ENCODE measurements at places on chromosomes 1 and 21.

- DNase-seq: no peak
These were observed 152.8 kb downstream of the ZSCAN20 start for GRCh38 chr1:33624991-33625870.

DNA sequence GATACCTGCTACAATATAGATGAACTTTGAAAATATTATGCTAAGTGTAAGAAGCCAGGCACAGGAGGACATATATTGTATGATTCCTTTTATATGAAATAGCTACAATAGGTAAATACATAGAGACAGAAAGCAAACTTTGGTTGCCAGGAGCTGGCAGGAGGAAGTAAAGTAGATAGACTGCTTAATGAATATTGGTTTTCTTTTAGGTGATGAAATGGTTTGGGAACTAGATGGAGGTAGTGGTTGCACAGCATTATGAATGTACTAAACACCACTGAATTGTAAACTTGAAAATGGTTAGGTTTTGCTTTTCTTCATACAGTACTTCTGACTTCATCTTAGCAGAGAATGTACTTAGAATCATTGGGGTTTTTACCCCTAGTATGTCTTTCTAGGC lies 21.5 kb downstream of the ABCB10 start:
- no peak for DNase-seq

DNA sequence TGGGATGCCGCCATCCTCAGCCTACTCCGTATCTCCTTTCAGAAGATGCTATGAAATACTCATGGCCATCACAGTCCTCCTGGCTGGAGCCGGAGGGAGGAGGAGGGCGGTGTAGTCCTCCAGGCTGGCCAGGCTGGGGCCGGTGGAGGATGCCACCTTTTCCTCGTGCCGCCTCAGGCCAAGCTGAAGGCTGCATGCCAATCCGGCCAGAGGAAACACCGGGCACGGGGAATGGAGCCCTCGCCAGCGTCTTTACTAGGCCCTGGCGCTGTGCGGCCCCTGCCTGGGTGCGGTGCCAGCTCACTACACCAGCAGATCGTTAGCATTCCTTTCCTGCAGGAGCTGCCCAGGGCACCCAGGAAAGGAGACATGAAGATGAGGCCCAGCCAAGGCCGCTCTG lies 70.1 kb downstream of the CASZ1 start:
- DNase-seq: no peak

GRCh38 chr1:178938101-178938958 lies 67.5 kb upstream of the ANGPTL1 start:
- DNase-seq: no peak

DNA sequence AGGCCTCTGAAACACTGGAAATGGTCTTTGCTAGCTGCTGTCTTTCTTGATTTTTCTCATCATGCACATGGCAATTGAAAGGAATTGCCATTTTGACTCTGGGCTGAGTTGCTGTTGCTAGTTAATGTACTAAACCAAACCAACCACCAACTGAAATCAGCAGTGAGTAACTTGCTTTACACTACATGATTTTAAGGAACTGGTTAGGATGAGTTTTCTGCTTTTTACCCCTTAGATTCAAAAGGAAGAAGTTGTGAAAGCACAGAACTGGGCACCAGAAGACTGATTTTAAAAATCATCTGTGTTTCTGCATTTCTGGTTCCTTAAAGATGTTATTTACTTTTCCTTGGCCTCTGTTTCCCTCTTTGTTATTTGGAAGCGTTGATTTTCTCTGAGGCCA lies 361.9 kb downstream of the HLX start:
- DNase-seq: no peak

GRCh38 chr1:110879758-110880606 lies 7.0 kb downstream of the CD53 start:
- DNase-seq: no peak

DNA sequence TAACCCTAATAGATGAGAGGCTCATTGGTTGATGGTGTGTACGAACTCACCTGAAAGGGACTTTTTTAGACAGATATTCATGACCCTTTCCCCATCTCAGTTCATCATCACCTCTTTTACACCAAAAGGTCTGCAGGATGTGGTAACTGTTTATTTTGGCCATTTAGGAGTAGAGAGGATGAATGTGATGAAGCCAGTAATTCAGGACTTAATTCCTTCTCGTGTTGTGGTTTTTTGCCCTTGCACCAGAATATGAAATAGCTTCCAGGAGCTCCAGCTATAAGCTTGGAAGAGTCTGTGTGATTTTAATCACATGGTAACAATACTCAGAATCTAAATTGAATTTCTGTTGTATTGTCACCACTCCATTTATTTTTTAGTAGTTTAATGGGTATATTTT lies 189.4 kb upstream of the KCTD3 start:
- DNase-seq: no peak

DNA sequence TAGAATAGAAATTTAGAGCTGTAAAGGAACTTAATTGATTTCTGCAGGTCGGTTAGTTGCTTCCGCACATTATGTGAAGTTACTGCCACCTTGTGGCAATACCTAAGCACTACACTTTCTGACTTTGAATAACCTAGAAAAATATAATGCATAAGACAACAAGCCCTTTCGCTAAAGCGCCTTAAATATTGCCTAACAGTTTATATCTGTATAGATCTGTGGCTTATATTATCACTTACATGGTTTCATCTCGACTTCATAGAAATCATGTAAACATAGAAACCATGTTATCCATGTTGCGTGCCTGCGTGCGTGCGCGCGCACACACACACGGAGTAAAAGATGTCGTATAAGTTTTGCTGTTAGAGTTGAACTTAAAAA lies 10.9 kb upstream of the IFI16 start:
- DNase-seq: no peak

DNA sequence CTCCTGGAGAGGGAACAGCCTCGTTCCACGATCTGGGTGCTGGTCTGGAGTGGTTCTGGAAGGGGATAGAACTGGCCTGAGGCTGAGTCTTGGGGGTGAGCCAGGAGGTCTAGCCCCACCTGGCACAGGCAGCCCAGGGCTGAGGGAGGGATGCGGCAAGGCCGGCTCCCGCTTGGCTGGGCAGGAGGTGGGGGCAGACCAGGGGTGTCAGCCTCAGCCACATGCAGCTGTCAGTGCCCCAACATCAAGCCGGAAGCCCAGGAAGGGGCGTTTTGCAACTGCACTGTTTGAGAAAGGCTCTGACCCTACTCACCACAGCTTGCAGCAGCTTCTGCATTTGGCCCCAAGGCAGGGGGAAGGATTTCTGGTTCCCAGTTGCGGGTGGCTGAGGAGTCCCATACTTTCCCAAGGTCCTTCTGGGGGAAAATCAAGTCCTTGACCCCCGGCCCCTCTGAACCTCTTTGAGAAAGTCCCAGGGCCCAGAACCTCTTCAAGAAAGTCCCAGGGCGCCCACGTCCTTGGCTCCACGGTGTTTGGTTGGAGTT lies 2.0 kb downstream of the EFHD2 start:
- DNase-seq: peak; percentile 55

Data from activated gamma-delta T cell (primary cell).